Lower lobe of right lung (tissue), 2 donors: ENCODE measurements at places on chromosomes 12 and 14.

GRCh38 chr12:98483621-98484503 is 31.5 kb upstream of the TMPO start:
- no peak for DNase-seq

GRCh38 chr12:113587720-113588119 is 116.0 kb upstream of the LHX5 start:
- no peak for DNase-seq

DNA sequence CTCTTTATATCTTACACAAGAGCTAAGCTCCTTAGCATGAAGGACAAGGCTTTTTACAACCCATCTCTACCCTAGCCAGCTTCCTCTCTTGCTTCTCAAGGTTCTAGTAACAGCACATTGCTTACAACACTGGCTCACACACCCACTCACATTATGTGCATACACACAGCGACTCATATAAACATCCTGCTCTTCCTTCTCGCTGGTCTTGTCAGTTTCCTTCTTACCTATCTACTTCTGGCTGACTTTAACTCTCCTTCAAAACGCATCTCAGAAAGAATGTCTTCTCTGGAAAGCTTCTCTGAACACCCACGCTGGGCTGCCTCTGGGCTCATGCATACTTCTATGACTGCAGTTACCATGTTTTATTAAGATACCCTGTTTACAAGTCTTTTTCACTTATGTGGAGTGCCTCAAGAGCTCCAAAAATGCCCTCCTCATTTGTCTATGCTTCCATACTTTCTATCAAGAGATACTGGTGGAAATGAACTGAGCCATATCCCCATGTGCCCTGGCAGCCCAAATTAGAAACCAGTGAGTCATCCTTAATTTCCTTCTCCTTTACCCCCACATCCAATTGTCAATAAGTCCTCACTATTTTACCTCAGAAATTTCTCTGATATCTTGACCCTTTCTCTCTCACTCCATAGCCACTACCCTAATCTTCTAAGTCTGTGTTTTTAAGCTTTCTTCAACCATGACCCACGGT is 126.9 kb upstream of the KRAS start:
- no peak for DNase-seq

DNA sequence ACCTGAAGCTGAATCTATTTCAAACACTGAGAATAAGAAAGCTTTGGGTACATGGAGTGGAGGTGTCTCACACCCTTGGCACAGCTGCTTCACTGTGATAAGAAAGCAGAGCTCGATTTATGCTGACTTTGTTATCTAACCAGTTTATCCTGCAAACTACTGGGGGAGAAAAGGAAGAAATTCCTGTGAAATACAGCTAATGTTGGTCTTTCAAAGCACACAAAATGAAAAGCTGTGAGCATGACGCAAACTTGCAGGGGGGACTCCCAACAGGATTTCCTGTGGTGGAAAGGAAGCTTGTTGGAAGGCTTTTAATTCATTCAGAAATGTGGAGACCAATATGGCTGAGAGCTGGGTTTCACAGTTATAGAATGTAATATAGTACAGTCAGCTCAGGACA is 53.4 kb downstream of the SRGAP1 start:
- DNase-seq: no peak

DNA sequence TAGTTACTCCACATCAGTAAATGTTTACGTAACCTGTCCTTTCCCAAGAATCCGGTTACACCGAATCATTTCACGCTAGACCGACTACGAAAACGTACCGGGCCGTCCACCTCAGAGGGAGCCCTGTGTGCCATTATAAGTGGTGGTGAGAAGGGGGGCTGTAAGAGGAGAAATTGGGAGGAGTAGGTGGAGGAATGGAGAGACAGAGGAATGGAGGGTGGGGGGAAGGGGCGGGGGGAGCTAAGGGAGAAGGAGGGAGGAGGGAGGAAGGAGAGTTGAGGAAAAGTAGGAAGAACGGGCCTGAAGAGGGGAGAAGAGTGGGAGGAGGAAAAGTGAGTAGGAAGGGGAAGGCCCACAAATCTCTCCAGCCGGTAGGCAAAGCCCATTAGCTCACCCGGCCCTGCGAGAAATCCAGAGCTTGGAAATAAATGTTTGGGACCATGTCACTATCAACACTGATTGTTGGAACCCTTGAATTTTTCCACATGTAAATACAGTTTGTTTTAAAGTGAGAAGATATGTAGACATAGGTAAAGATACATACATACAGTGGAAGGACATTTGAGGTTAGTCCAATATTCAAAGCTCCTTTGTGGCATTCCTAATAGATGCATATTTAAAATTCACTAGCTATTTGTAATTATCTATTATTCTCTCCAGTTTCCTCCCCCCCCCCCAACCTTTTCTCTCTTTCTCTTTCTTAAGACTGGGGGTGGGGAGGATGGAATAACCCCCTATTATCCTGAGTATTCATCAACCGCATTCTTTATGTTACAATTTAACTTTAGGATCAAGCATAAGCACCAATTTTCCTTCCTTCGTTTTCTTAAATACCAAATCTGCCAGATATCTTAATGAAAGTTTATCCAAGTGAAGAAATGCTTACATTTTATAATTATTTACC is 2.1 kb upstream of the FOXG1 start:
- no peak for DNase-seq

- no peak for DNase-seq
Measured at GRCh38 chr14:72559202-72559601, 334.7 kb downstream of the DPF3 start.

GRCh38 chr12:127231371-127231770 is 1035.6 kb upstream of the TMEM132C start:
- DNase-seq: no peak

- DNase-seq: no peak
Measured at GRCh38 chr14:63191211-63191610, 13.0 kb upstream of the RHOJ start.

DNA sequence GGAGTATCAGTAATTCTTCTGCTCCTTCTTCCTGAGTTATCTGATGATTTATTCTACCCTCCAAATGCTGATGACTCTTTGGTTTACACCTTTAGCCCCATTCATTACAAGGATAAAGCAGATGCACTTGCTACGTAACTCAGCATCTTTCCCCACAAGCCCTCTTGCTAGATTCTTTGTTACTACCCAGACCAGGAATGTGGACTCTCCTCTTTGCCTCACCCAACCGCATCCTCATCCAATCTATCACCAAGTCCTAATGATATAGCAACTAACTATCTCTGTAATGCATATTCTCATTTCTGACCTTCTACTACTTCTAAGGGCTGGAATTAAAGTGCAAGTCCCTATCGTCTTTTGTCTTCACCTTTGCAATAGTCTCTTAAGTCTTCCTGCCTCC is 9.2 kb downstream of the KRT1 start:
- DNase-seq: no peak

- DNase-seq: no peak
Measured at GRCh38 chr14:102940729-102941362, 18.4 kb downstream of the AMN start.

DNA sequence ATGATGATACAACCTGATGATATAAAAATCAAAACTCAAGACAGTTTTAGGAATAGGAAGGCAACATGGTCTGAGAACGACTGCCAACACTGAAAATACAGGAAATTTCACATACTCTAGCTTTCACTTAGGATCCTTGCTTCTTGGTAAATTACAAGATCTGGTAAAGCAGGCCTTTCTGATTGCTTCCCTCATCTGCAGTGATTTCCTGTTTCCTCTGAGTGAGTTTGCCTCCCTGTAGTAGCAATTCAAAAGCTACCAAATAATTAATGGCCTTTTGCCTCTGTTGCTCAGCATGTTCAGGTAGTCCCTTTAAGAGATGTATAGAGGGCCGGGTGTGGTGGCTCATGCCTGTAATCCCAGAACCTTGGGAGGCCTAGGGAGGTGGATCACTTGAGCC is 2.0 kb upstream of the IRAK3 start:
- DNase-seq: no peak

DNA sequence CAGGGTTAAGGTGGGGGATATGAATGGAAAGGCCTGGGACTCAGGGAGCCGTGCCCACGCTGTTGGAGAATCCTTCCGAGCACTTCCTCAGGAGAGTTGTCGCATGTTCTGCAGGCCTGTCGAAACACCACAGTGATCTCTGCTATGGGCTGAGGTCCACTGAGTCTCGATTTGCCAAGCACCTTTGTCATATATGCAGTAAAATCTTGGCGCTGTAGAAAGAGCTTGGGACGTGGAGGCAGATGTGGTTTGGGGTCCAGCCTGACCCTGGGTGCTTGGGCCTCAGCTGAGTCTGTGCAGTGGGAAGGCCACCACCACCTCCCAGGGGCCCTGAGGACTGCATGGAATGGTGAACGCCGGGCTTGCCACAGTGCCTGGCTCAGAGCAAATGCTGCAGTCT is 32.9 kb downstream of the C14orf132 start:
- DNase-seq: peak; percentile 16

- DNase-seq: no peak
Measured at GRCh38 chr14:23579311-23579630, 681 bp upstream of the JPH4 start.

DNA sequence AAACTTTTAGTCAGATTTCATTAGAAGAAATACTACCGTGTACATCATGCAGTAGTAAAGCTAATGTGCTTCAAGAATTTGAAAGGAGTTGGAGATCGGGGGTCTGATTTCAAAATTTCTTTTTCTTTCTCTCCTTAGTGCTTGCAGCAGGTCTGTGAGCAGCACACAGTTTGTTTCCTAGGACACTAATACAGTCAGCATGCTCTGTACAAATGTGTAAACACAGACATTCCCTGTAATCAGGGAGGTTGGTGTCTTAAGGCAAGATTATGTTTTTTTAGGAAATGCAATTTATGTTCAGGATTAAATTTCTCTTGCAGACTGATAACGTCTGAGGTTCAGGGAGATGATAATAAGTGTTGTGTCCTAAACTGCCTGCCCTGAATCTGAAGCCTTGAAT is 142.7 kb downstream of the ALX1 start:
- no peak for DNase-seq

DNA sequence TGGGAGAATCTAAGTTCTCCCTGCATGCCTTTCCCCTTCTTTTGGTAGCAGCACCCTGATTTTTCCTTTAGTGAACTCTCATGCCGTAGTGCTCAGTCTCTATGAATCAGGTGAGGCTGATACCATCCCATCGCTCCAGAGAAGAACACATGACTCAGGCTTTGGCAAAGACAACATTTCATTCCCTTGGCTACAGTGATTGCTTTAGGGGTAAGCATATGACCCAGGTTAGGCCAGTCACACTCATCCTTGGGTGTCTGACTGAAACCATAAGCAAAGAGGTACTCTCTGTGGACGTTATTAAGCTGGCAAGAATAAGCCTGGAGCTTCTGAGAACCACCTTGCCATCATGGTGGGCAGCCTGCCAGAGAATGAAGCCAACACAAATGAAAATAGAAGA is 141.8 kb downstream of the MYRFL start:
- DNase-seq: no peak

GRCh38 chr14:21168055-21168454 is 12.2 kb upstream of the OR5AU1 start:
- DNase-seq: no peak

DNA sequence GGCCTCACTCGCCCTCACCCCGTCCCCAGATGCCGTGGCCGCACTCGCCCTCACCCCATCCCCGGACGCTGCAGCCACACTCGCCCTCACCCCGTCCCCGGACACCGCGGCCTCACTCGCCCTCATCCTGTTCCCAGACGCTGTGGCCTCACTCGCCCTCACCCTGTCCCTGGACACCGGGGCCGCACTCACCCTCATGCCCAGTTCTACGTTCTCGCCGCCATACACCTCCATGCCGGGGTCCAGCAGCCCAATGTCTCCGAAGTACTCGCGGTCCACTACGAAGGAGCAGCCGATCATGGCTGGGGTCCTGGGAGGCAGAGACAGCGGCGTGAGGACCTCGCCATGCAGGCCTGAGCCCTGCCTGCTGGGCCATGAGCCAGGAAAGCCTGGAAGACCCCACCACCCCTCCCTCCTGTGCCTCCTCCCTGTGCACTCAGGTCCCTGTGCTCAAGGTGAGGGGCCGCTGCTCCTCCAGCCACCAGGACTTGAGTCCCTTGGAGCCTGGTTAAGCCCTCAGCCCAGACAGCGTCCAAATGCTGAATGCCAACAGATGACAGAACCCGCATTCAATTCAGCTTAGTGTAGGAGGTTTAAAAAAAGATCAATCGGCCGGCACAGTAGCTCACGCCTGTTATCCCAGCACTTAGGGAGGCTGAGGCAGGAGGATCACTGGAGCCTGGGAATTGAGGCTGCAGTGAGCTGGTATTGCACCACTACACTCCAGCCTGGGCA is 81.5 kb downstream of the GALNT9 start:
- DNase-seq: peak; percentile 34

- no peak for DNase-seq
Measured at GRCh38 chr12:117159674-117160073, 30.6 kb downstream of the FBXO21 start.

- DNase-seq: no peak
Measured at GRCh38 chr12:121334513-121335343, 17.5 kb downstream of the ANAPC5 start.

- DNase-seq: no peak
Measured at GRCh38 chr12:13182881-13183280, 13.6 kb upstream of the EMP1 start.
